ENCODE measurements at places on chromosomes 16 and 17.

DNA sequence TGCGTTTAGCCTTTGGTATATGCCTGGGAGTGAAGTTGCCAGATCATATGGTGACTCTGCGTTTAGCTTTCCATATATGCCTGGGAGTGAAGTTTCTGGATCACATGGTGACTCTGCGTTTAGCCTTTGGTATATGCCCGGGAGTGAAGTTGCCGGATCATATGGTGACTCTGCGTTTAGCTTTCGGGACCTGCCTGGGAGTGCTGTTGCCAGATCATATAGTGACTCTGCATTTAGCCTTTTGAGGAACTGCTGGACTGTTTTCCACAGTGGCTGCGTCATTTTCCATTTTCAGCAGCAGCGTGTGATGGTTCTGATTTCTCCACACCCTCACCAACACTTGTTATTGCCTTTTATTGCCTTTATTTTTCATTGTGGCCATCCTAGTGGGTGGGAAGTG lies 73.0 kb downstream of the OR1D5 start:
- no peak for DNase-seq

GRCh38 chr16:87671715-87672270 lies 69.5 kb downstream of the JPH3 start:
- DNase-seq = no peak

GRCh38 chr17:49290690-49291359 lies 60.2 kb upstream of the PHOSPHO1 start:
- no peak for DNase-seq

GRCh38 chr17:79045842-79046196 lies 21.9 kb downstream of the C1QTNF1 start:
- no peak for DNase-seq

- DNase-seq = no peak
Observed at GRCh38 chr16:13076878-13077277, 175.5 kb downstream of the SHISA9 start.

- DNase-seq = no peak
Observed at GRCh38 chr17:7383742-7384488, 3.0 kb downstream of the TNK1 start.

- DNase-seq = no peak
Observed at GRCh38 chr16:81469183-81469677, 24.6 kb downstream of the CMIP start.

DNA sequence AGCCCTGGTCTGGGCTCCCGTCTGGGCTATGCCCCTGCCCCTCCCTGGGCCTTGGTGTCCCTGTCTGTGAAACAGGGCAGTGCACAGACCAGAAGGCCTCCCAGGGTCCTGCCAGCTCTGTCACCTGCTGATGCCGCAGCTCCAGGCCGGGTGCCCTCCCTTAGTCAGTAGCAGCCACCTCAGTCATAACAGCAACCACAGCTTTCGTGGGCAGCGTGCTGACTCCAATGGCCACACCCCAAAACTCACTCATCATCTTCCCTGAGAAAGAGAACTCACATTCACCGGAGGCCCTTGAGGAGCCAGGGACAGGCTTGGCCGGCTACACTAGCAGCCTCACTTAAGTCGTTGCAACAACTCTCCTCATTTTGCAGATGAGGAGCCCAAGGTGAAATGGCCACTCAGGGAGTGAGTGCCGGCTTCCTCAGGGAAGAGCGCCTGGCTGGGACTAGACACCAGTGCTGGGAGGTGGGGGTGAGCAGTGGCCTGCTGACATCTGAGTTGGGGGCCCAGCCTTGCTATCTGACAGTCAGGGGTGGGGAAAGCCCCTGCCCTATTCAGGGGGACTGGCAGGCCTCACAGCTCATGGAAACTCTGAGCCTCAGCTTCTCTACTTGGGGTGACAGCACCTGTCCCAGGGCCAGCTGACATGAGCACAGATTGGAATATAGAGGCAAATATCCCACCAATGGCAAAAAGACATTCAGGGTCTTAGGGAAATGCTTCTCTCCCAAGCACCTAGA lies 22.6 kb downstream of the SLC5A10 start:
- no peak for DNase-seq

- DNase-seq = no peak
Observed at GRCh38 chr17:32692179-32692578, 184.7 kb downstream of the MYO1D start.

DNA sequence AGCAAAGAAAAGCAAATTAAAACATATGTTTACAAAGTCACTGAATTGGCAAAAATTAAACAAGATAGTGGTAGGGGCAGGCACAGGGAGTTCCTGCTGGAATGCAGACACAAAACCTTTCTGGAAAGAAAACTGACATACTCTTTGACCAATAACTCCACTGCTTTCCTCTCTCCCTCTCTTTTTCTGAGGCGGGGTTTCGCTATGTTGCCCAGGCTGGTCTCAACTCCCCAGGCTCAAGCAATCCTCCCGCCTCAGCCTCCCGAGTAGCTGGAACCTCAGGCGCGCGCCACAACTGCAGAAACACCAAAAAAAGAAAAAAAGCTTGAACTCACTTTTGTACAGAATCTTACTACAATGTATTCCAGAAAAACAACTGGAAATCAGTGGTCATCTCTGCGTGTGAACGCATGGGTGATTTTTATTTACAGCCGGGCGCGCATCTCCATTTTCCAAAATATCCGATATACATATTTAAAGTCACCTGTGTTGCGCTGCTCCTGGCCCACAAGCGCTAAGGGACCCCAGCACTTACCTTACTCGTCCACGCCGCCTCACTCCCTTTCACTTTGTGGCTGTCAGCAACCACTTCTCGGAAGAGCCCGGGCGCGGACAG lies 480 bp downstream of the TXNL4B start:
- DNase-seq = no peak

Measured in breast epithelium (tissue), 4 donors.